AG09309 (cell line): ENCODE measurements at places on chromosomes 13 and 19.

GRCh38 chr13:112245989-112246388 lies 130.2 kb upstream of the SPACA7 start:
- DNase-seq, result no peak

DNA sequence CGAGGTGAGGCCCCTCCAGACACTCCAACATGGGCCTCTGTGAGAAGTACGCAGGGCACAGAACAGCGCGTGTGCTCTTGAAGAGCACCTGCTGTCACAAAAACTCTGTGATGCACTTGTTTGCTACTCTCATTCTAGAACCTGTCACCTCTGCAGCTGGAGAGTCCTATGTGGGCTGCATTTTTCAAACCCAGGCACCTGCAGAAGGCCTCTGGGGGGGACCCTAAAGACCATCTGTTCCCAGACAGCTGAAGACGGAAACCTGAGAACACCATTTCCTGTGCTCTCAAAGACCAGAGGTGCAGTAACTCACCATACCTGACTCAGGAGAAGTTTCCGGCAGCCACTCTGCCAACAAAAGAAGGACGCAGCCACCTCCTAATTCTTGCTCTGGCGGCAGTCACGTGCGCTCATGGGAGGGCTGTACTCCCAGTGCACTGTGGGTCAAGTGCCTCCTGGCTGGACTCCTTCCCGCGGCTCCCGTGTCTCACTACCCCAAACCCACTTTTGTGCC lies 28.1 kb downstream of the RANBP3 start:
- DNase-seq, result no peak

DNA sequence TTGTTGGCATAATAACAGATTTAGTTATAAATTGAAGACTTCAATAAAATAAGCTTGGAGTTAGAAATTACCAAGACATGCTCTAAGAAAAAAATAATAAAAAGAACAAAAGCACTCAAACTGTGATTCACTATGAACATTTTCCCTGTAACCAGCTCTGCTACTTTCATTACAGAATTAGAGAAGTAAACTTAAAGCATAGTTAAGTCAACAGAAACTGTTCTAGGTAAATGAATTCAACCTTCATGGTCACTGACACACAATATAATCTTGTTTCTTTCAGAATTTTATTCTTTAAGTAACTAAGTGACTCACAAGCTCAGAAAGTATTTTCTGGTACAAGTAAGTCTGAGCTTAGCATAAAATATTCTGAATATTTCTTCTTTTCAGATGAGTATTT lies 136.3 kb downstream of the KLF5 start:
- no peak for DNase-seq

- DNase-seq, result peak; percentile 98
Measured at GRCh38 chr13:43269037-43269481, 245.7 kb downstream of the DNAJC15 start.

GRCh38 chr19:53903055-53903680 lies 5.9 kb upstream of the CACNG7 start:
- DNase-seq, result no peak

GRCh38 chr13:22940736-22941135 lies 240.0 kb upstream of the SGCG start:
- no peak for DNase-seq
